NCI-H446 treated with DMSO at 0.1 percent for 48 hours (cell line): ENCODE measurements at places on chromosomes 4 and X.
A peak's percentile ranks its signal among the peaks of the same experiment; 100 is the strongest.

DNA sequence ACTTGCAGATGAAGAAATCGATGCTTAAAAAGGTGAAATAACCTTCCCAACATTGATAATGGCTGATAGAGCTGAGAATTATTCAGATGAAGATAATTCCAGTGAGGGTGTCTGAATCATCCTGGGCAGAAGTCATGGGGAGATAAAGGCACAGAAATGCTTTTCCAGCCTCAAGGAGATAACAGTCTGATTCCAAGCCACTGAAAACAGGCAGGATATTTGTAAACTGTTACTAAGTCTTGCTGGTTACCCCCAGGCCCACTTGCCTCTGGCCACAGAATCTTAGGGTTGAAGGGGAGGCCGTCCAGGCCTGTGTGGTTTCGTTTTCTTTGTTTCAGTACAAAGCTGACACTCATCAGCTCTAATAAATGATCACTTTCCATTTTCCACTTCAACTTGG lies 158.5 kb downstream of the SH3KBP1 start:
- DNase-seq, result no peak

DNA sequence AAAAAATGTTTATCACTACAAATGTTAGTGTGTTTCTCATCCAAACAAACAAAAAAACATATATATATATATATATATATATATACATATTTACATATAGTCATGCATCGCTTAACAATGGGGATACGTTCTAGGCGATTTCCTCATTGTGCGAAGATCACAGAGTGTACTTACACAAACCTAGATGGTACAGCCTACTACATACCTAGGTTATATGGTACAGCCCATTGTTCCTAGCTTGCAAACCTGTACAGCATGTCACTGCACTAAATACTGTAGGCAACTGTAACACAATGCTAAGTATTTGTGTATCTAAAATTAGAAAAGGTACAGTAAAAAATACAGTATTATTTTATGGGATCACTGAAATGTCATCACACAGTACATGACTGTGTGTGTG lies 16.4 kb upstream of the TMSB4X start:
- DNase-seq, result no peak

GRCh38 chr4:139665690-139666529 lies at the start of gene MGST2:
TSS of gene MGST2 (plus strand) at chr4:139665819. CDS start at chr4:139666020, 201 bp downstream.
- DNase-seq, result peak; percentile 43

DNA sequence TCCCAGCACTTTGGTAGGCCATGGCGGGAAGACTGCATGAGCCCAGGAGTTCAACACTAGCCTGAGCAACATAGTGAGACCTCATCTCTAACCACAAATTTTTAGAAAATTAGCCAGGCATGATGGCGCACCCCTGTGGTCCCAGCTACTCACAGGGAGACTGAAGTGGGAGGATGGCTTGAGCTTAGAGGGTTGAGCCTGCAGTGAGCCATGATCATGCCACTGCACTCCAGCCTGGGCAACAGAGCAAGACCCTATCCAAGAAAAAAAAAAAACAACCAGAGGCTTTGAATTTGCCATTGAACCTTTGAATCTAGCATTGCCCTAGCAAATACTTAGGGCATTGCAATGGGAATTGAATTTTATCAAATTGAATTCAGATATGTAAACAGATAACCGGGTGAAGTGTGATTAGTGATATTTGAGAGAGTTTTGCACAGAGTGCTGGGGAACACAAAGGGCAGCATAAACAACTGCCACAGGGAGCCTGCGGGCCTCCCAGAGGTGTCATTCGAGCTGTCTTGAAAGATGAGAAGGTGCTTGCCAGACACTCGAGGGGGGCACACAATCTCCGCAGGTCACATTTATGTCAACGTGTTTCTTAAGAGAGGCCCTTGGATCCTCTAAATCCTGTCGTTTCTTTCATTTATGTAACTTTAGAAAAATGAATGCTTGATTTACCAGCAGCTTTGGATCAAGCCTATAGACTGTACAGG lies 200.3 kb downstream of the AASDH start:
- no peak for DNase-seq

GRCh38 chr4:158912390-158912789 lies 143.6 kb downstream of the FNIP2 start:
- DNase-seq, result no peak

DNA sequence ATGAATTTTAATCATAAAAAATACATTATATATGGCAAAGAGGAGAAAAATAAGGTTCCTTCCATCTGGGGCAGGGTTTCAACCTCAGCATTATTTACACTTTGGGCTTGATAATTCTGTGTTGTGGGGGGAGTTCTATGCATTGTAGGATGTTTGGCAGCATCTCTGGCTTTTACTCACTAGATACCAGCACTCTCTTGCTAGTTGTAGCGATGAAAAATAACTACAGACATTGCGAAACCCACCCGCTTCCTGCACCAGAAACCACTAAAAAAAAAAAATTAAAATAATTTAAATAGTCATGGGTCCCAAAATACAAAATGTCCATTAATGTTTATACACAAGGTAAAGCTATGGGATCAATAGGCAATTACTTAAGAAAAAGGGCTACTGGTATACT lies 52.7 kb downstream of the PPP3CA start:
- no peak for DNase-seq

DNA sequence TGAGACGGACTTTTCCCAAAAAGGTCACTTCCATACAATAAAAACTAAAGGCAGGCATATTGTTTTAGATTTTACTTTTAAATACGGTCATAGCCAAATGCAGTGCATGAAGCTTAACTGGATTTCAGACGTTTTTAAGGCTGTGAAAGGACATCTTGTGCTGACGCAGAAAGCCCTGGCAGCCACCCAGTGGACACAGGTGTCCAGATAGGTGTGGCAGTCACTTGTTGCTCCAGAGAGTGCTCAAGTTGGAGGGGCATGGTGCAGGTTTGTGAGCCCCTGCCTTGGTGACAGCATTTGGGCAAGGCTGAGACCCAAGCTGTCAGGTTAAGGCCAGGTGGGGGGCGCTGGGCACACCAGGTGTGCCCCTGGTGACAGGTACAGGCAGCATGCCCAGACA lies 135.8 kb upstream of the TBL1X start:
- no peak for DNase-seq

GRCh38 chr4:3868211-3869173 lies 102.3 kb downstream of the ADRA2C start:
- DNase-seq, result no peak

DNA sequence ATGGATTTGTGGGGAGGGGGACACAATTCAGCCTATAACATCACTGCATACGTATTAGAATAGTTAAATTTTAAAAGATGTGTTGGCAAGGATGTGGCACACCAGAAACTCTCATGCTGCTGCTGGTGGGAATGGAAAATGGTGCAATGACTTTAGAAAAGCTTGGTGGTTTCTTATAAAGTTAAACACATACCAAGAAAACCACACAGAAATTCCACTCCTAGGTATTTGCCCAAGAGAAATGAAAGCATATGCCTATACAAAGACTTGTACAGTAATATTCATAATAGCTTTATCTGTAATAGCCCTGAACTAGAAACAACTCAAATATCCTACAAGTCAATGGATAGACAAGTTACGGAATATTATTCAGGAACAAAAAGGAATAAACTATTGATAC lies 71.3 kb upstream of the PDHA1 start:
- DNase-seq, result no peak

DNA sequence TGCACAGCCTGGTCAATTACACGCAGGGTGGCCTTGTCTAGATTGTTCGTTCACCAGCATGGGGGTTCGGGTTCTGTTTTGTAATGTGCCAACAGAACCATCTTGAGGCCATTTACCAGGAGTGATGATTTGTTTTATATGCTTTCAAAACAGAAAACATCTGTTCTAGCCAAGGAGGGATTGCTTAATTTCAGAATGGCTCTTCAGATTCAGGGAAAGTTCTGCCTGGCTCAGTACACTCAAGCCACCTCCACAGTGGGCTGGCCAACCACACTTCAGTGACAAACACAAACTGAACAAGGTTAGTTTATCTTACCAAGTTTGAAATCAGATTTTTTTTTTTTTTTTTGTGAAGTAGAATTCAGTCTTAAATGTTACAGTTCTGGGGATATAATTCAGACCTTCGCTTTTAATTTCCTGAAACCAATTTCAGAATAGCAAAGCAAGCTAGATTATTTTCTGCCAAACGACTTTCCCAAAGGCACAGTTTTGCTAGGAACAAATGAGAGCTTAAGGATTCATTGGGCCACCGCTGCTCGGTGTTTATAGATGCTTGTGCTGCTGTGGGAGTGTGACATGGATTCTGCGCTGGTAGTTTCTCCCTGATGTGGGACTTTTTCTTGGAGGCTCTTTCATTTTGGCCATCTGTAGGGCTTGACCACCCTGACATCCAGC lies 23.4 kb downstream of the SMS start:
- DNase-seq, result no peak

DNA sequence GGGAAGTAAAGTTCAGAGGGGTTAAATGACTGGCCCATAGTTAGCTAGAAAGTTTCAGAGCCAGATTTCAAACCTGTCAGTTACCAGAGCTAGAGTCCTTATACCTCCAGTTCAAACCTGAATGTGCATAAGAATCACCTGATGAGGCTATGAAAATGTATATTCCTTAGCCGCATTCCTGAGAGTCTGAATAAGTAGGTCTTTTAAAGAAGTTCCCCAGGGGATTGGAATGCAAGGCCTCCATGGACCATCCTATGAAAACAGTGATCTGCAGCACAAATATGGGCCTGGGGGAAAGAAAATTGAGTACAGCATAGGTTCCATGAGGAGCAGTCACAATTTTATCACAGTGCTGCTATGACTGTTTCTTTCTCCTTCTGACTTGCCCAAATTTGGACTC lies 263.9 kb upstream of the CXorf66 start:
- DNase-seq, result no peak

DNA sequence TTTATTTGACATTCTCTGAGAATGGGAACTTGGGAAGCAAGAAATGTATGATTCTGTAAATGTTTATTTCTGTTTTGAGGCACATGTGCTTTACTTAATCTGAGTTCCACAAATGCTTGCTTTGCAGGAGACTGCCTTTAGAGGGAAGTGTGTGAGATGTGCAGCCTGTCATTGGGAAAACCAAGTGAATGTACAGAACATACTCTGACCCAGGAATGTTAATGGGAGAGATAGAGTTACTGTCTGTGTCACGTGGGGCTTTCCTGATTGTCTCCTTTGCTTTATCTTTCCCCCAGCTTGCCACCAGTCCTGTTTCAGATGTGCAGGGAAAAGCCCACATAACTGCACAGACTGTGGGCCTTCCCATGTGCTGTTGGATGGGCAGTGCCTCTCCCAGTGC lies 218.6 kb upstream of the ANXA3 start:
- DNase-seq, result no peak

GRCh38 chr4:100071506-100071905 lies 118.8 kb downstream of the DDIT4L start:
- no peak for DNase-seq

DNA sequence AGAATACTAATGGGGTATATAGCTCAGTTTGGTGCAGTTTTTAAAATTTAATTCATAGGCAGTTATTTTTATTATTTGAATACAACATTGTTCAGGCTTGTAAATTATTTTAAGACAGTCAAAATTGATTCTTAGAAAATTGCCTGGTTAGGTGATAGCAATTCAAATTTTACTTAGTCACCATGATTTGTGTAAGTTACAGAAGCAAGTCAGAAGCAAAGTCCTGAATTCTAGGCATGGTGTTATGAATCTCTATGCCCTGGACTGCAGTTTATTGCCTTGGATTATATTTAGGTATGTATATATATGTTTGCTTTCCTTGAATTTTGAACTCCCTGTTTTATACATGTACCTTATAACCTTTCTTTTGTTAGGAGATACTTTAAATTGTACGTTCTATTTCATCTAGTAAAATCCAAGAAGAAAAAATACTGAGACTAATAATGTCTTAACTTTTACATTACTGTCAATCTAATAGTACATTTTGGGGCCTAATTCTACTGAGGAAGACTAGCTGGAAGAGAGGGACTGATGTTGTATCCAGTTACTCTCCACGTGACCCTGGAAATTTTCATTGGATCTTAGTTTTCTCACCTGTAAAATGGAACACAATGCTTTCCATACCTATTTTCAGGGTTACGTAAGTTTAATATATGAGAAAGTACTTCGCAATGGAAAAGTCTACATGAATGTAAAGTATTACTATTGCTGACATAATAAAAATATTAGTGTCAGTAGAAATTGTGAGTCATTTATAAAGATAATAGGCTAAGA lies 25.1 kb downstream of the RAPGEF2 start:
- no peak for DNase-seq

DNA sequence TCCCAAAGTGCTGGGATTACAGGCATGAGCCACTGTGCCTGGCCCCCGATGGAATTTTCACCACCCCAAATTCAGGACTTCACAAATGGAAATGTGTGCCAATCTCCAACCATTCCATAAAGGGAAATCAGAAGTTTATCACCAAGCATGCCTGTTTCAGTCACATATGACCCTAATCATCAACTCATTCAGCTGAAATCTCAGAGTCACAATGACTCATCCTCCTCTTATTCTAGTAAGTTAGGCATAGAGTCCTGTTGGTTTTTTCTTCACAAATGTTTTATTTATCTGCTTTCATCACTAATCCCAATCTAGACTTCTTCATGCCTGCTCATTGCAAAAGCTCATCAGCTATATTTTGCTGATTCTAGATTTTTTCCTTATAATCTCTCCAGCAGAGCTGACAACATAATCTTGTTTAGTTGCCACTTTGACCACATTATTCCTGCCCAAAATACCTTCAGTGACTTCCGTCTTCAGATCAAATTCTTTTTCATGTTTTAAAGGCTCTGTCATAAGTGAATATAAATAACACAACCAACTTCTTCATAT lies 83.3 kb downstream of the SLC7A11 start:
- DNase-seq, result no peak

GRCh38 chr4:38917481-38918025 lies 49.9 kb downstream of the FAM114A1 start:
- no peak for DNase-seq

- DNase-seq, result no peak
Observed at GRCh38 chr4:123477711-123478209, 81.2 kb downstream of the SPRY1 start.

DNA sequence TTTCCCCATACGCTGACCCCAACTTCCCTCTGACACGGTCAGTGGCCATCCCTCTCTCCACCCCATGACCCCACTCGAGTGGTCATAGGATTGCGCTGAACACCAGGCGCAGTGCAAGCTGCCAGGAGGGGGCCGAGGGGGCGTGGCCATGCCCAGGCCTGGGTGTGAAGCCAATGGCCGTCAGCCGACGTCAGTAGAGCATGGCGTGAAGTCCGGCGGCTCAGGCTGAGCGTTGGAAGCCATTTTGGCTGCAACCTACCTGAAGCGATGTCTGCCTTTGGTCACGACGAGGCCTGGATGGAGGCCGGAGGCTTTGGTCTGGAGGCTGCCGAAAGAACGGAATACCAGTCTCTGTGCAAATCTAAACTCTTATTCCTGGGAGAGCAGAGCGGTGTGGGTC lies at the start of gene RAB41:
Gene RAB41 (plus strand): TSS at position 222 of the 400 bp plus-strand sequence. CDS start 46 bp downstream, at position 268.
- no peak for DNase-seq

GRCh38 chr4:158796370-158797140 lies 27.7 kb downstream of the FNIP2 start:
- no peak for DNase-seq

GRCh38 chr4:38011511-38012162 lies 51.4 kb downstream of the PTTG2 start:
- no peak for DNase-seq
